ENCODE measurements at places on chromosomes 5 and 9.
A peak's percentile ranks its signal among the peaks of the same experiment; 100 is the strongest.

- DNase-seq, result no peak
Measured at GRCh38 chr5:180644129-180644824, 5.1 kb downstream of the FLT4 start.

- no peak for DNase-seq
Measured at GRCh38 chr5:79694183-79694582, 4.5 kb downstream of the CMYA5 start.

- DNase-seq, result no peak
Measured at GRCh38 chr5:56317923-56318561, 84.9 kb upstream of the ANKRD55 start.

DNA sequence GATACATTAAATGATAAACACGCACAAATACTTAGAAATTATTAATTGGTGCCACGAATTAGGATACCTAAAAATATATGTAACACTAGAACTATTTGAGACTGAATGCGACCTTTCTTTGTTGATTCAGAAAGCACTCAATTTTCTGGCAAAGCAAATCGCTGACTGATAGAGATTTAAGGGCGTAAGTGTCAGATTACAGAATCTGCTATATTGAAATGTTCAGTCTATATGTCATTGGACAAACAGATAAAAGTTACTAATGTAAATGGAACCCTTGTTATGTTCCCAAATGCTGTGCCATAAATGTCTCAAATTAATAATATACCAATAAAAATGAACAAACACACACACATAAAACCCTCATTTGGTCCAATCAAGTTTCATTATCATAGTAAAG lies 137.9 kb downstream of the MPDZ start:
- DNase-seq, result no peak

DNA sequence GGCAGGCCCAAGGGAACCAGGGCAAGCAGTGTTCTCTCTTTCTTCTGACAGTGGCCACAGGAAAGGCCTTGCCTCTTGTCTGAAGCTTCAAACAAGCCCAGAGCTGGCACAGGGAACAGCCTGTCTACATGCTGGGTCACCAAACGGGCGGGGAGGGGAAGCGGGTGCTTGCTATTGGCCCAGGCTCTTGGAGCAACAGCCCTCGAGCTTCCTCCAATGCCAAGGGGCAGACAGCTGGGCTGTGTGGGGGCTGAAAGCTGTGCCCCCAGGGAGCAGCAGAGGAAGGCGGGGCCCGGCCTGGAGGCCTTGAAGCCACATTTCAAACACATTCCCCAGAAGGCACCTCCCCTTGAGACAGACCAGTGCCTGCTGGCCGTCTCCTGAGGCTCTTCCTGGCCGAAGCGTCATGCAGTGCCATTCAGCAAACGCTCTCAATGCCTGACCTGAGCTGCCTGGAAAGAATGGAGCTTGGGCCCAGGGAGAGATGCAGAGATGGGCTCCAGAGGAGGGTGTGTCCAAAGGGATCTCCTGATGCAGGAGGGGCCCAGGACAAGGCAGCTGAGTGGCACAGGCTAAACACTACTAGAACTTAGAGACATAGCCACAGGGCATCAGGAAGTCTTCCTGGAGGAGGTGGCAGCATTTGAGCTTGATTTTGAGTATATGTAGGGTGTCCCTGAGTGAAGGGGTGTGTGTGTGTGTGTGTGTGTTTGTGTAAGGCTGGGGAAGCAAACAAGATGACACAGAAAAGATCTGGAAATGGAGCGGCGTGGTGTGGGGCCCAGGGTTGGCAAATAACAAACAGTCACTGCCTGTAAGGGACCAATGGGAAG lies 2.5 kb downstream of the FIBCD1 start:
- peak; percentile 58 for DNase-seq
